ENCODE measurements at places on chromosomes 2 and 18. TPM values are rescaled to one million over a fixed set of nuclear protein-coding genes. Genes with fewer than 3 reads are reported as not detected.
A peak's percentile ranks its signal among the peaks of the same experiment; 100 is the strongest.

The PAX3 gene
- not detected for total RNA-seq

The GKN1 gene
- total RNA-seq, result not detected

The CCDC102B gene
- 0.92 TPM for total RNA-seq

The LRRC30 gene
- total RNA-seq, result not detected

The AGXT gene
- total RNA-seq, result 0.36 TPM

The CCDC138 gene
- 10.1 TPM for total RNA-seq

DNA sequence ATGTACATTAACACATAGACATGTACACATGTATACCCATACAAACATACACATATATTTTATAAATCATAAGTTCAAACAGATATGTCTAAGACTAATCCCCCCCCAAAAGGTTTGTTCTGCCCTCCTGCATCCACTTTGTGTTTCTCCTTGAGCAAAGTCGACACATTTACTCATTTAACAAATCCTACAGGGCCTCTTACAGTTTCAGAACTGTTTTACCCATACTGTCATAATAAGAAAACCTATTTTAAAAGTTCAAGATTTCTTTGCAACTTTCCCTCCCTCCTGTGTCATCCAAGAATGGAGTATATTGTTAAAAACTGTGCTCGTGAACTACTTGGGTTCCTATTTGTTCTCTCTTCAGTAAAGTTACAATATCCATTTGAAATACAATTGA, 166.7 kb downstream of the L3MBTL4 start:
- H3K4me1 ChIP-seq, result no peaks in the 10 kb centered on the region
- no peak overlapping the region for H3K4me3 ChIP-seq
- H3K27ac ChIP-seq, result no peak overlapping the region

DNA sequence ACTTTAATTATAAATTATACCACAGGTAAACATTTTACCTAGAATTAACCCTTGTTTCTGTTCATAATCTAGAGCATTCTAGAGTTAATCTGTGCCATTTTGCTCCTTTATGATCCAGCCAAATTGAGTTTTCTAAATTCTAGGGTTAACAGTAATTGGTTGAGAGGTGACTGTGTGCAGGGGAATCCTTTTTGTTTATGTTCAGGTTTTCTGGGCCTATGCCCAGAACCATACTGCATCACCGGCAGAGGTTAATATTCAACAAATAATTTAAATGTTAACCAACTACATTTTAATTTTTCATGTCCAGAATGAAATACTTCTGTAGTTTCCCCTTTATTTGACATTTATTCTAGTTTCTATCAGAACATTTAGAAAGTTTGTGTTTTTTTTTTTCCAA, 32.3 kb downstream of the CARF start:
- H3K4me1 ChIP-seq, result no peaks in the 10 kb centered on the region
- no peak overlapping the region for H3K27ac ChIP-seq

- H3K4me1 ChIP-seq, result 0 out of 2 replicates have a peak, but pooled peaks cover 3% of the 10 kb centered on the region
- no peak for DNase-seq
- no peak overlapping the region for H3K27ac ChIP-seq
- no peaks in the 10 kb centered on the region for H3K27me3 ChIP-seq
- H3K4me3 ChIP-seq, result no peak overlapping the region
Measured at GRCh38 chr2:46173636-46174250, 123.5 kb upstream of the EPAS1 start.

GRCh38 chr18:65822826-65823225, 72.0 kb downstream of the CDH7 start:
- no peak for DNase-seq
- H3K27me3 ChIP-seq, result no peaks in the 10 kb centered on the region
- no peaks in the 10 kb centered on the region for H3K36me3 ChIP-seq
- no peak overlapping the region for H3K27ac ChIP-seq
- no peaks in the 10 kb centered on the region for H3K4me1 ChIP-seq

- H3K27ac ChIP-seq, result no peak overlapping the region
- no peaks in the 10 kb centered on the region for H3K36me3 ChIP-seq
- no peak for DNase-seq
- H3K27me3 ChIP-seq, result peaks cover 3% of the 10 kb centered on the region
Measured at GRCh38 chr2:129864719-129865118, 114.7 kb upstream of the RAB6C start.

DNA sequence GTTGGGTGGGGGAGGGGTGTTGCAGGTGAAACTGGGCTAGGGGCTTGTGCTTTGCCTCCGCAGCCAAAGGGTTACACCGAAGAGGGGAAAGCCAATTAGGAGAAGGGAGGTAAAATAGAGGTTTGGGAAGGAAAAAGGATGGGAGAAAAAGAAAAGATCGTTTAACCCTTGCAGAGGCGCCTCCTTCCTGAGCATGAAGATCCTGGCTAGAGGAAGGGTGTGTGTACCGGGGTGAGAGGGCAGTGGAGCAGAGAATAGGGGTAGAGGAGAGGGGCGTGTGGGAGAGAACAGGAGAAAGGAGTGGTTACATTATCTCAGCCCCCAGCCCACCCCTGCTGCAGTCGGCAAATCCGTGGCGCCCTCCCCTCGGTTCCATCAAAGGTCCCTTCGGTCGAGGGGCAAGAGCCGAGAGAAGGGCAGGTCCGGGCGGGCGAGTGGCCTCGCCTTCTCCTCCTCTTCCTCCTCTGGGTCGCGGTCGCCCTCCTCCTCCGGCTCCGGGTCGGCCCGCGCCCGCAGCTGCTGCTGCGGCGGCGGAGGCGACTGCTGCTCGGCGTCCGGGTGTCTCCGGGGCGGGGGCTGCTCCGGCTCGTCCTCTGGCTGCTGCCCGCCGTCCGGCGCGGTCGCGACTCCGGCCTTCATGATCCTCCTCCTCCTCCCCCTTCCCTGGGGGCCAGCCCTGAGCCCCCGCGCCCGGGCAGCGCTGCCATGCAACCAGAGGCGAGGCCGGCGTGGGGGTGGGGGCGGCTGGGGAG, 1.1 kb downstream of the MARCHF4 start:
- no peaks in the 10 kb centered on the region for H3K36me3 ChIP-seq
- H3K4me3 ChIP-seq, result peak overlapping the region; percentile 28
- no peak overlapping the region for H3K27ac ChIP-seq
- no peak for DNase-seq
- H3K4me1 ChIP-seq, result peaks cover 14% of the 10 kb centered on the region
- peaks cover 25% of the 10 kb centered on the region for H3K27me3 ChIP-seq

DNA sequence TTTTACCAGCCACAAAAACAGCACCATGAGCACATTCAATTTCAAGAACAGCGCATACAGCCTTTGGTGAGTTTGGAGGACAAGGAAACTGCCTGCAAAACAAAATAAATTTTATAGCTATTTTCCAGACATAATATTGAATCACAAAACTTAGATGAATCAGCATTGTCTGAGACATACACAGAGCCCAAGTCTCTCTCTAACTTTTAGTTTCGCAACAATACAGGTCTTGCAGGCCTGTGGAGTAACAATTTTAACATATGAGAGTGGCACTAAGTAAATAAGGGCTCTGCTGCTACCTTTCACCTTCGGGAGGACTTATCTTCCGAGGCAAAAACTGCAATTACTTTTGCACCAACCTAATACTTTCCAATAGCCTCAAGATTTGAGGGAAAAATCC, 56.1 kb upstream of the PEX13 start:
- no peaks in the 10 kb centered on the region for H3K27me3 ChIP-seq
- H3K36me3 ChIP-seq, result no peaks in the 10 kb centered on the region
- H3K27ac ChIP-seq, result no peak overlapping the region
- DNase-seq, result no peak

DNA sequence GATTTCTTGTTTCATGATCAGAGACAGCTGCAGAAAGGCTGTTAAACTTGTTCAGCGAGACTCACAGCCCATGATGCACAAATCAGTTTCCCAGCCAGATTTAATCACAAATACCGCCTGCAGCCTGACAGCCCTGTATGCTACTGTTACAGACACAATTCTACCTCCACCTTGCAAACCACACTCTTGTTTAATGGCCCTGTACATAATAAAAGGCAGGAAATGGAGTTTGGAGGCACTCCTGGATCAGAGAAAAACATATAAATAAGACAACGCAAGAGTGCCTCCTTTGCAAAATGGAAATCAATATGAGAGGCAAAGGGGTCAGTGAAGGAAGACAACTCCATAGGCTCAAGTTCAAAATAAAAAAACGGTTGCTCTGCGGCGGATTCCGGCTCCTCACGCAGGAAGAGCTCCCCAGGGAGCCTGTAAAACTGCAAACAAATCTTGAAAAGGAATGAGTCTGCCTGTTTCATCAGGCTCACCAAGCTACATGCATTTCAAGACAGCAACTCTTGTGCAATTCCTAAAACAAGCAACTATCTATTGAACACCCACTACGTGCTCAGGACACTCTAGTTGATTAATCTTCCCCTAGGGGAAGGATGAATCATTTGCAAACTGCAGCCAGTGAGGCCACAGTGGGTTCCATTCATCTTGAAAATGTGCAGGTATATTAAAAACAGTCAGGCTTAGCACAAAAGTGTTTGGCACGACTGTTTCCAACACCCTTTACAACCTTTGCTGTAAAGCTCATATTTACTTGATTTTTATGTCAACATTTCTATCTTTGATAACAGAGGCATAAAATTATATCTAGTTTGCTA, 37.5 kb downstream of the TBC1D8 start:
- peak overlapping the region; percentile 100 for H3K27ac ChIP-seq
- no peaks in the 10 kb centered on the region for H3K27me3 ChIP-seq
- no peak overlapping the region for H3K4me3 ChIP-seq
- peaks cover 92% of the 10 kb centered on the region for H3K4me1 ChIP-seq

DNA sequence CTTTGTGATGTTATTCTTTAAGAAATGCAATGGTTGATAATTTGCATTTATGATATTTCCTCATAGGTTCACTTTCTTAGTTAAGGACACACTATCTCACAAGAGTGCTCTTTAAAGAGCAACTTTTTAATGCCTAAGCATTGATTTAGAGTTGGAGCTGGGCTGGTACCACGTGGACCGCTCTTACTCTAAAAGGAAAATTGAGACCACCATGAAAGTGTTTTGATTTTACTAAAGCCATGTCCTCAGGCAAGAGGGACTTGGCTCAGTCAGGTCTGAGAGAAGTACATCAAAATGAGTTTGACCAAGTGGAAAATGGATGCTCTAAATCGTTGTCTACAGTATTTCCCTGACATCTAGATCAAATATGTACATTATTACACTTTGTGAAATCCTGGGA, 302.4 kb downstream of the LRRTM1 start:
- no peak overlapping the region for H3K4me3 ChIP-seq
- H3K36me3 ChIP-seq, result no peaks in the 10 kb centered on the region
- no peaks in the 10 kb centered on the region for H3K27me3 ChIP-seq
- no peak overlapping the region for H3K27ac ChIP-seq

GRCh38 chr2:160405077-160405867, 88.3 kb downstream of the RBMS1 start:
- peaks cover 43% of the 10 kb centered on the region for H3K4me1 ChIP-seq
- peak overlapping the region; percentile 84 for H3K4me3 ChIP-seq
- DNase-seq, result no peak
- no peaks in the 10 kb centered on the region for H3K27me3 ChIP-seq
- peak overlapping the region; percentile 87 for H3K27ac ChIP-seq
- no peaks in the 10 kb centered on the region for H3K36me3 ChIP-seq

GRCh38 chr18:10797896-10798295, 272.1 kb downstream of the NAPG start:
- H3K27ac ChIP-seq, result no peak overlapping the region
- no peak overlapping the region for H3K4me3 ChIP-seq
- H3K27me3 ChIP-seq, result peaks cover 3% of the 10 kb centered on the region
- no peaks in the 10 kb centered on the region for H3K36me3 ChIP-seq
- H3K4me1 ChIP-seq, result no peaks in the 10 kb centered on the region

DNA sequence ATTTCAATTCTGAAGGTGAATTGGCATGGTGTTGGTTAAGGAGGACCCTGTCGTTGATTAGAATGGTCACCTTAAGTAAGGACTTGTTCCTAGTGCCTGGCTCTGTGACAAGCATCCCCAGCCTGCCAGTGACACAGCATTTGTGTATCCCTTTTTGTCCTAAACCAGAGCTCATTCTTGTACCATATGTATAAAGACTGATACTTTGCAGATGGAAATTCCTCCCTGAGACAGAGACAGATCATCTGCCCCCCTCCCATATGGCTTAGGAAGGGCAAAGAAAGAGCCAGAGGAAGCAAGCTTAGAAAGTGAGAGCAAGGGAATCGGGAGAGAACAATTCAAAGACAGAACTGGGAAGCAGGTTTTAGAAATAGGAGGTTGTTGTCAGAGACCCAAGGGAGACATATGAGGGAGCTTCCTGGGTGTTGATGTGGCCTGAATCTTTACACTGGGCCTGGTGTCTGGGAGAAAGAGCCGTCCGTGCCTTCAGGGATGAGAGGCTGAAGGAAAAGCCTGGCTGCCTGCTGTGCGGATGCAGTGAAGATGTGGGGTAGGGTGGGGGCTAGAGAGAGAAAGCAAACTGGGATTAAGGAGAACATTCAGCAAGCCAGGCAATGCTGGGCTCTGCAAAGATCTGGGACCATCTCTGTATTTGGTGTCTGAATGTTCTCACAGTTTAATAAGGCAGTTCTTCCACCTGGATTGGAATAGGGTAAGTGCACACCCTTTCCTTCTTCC, 13.2 kb upstream of the CHRNA1 start:
- H3K4me3 ChIP-seq, result no peak overlapping the region
- H3K4me1 ChIP-seq, result no peaks in the 10 kb centered on the region
- H3K36me3 ChIP-seq, result no peaks in the 10 kb centered on the region
- no peak overlapping the region for H3K27ac ChIP-seq
- no peak for DNase-seq

All from Panc1 (cell line).